Glutamatergic neuron (in vitro differentiated cells): ENCODE measurements at places on chromosomes 13 and 19.
A peak's percentile ranks its signal among the peaks of the same experiment; 100 is the strongest.

GRCh38 chr19:37988758-37989635, 82.0 kb downstream of the SIPA1L3 start:
- peaks cover 9% of the 10 kb centered on the region for H3K27me3 ChIP-seq
- H3K4me3 ChIP-seq, result peak overlapping the region; percentile 21
- H3K4me1 ChIP-seq, result peaks cover 36% of the 10 kb centered on the region
- DNase-seq, result no peak

DNA sequence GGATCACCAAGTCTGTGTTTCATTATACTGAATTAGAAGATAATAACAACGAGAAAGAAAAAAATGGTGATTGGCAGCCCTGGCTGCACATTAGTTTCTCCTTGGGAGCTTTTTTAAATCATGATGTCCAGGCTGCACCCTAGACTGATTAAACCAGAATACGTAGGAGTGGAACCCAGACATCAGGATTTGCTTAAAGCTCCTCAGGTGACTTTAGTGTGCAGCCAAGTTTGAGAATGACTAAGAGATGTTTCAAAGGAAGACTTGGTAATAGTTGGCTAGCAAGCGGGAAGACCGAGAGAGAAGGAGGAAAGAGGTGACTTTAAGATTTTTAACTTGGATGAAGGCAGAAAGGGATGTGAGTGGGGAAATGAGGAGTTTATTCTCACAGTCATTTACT, 71.4 kb upstream of the SERP2 start:
- DNase-seq, result no peak
- no peak overlapping the region for H3K4me3 ChIP-seq

- peaks cover 25% of the 10 kb centered on the region for H3K4me1 ChIP-seq
- H3K36me3 ChIP-seq, result peaks cover 8% of the 10 kb centered on the region
- H3K27me3 ChIP-seq, result peaks cover 2% of the 10 kb centered on the region
- no peak for DNase-seq
- H3K4me3 ChIP-seq, result no peak overlapping the region
- no peak overlapping the region for H3K27ac ChIP-seq
Measured at GRCh38 chr13:24006520-24007248, 109.4 kb upstream of the C1QTNF9B start.

DNA sequence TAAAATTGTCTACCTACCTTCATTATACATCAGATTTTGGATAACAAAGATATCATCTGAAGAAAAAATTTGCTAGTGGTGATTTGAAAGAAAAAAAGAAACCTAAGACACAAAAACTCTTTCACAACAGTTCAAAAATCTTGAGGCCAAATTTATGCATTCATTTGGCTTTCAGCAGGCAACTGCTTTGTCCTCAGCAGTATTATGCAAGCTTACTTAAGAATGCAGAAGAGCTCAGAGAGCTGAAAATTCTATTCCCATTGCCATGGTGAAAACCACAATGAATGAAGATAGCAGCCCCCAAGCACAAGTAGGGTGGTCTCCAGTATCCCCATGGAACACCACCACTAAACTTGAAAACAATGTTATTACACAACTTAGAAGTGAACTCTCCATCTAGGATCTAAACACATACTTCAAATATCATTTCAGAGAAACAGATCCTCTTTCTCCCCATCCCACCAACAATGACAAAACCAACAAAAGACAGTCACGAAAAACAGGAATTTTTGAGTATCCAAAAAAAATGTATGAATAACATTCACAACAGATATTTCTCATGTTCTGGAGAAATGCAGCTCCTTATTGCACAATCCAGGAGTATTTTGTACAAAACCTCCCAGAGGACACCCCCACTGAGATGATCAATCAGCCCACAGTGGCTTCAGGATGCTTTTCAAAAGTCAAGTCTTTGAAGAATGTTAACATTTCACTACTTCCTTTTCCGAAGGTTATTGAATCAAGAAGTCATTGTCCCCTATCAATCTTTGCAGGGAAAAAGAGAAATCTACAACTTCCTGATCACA, 192.7 kb downstream of the LHFPL6 start:
- DNase-seq, result no peak
- no peaks in the 10 kb centered on the region for H3K27me3 ChIP-seq
- no peaks in the 10 kb centered on the region for H3K36me3 ChIP-seq
- H3K27ac ChIP-seq, result no peak overlapping the region
- H3K4me1 ChIP-seq, result peaks cover 4% of the 10 kb centered on the region
- no peak overlapping the region for H3K4me3 ChIP-seq

- no peaks in the 10 kb centered on the region for H3K27me3 ChIP-seq
- H3K4me1 ChIP-seq, result no peaks in the 10 kb centered on the region
- no peak for DNase-seq
- no peak overlapping the region for H3K27ac ChIP-seq
- H3K36me3 ChIP-seq, result no peaks in the 10 kb centered on the region
Measured at GRCh38 chr13:90315061-90315460, 1032.4 kb upstream of the MIR17HG start.

DNA sequence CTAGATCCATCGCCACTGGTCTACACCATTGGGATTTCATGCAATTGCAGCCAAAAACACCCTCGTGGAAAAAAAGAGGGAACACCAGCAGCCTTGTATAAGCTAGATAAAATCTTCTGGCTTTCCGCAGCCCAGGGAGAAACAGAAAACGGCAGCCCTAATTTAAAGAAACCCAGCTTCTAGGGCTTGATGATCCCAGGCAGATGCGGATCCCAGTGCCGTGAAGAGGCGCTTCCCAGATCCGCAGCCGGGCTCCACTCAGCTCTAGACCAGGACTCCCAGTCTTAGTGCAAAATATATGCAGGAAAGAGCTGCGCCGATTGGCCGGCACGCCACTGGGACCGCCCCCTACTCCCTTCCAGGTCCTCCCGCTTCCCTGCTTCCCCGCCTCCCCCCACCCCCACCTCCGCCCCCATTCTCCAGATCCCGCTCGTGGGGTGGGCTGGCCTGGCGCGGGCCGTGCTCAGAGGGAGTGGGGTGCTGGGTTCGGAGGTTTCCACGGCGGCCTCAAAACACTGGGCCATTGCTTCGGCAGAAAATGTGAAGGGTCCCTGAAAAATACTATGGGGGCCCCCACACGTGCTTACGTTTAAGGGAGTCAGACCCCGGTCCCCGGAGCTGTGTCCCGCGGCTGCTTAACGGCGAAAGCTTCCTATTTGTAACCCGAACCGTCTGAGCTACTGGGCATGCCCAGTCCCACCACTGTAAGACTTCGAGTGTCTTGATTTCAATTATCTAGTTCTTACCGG, 63.1 kb downstream of the SERP2 start:
- H3K27me3 ChIP-seq, result peaks cover 11% of the 10 kb centered on the region
- peaks cover 48% of the 10 kb centered on the region for H3K4me1 ChIP-seq
- H3K4me3 ChIP-seq, result peak overlapping the region; percentile 97
- H3K27ac ChIP-seq, result peak overlapping the region; percentile 99

DNA sequence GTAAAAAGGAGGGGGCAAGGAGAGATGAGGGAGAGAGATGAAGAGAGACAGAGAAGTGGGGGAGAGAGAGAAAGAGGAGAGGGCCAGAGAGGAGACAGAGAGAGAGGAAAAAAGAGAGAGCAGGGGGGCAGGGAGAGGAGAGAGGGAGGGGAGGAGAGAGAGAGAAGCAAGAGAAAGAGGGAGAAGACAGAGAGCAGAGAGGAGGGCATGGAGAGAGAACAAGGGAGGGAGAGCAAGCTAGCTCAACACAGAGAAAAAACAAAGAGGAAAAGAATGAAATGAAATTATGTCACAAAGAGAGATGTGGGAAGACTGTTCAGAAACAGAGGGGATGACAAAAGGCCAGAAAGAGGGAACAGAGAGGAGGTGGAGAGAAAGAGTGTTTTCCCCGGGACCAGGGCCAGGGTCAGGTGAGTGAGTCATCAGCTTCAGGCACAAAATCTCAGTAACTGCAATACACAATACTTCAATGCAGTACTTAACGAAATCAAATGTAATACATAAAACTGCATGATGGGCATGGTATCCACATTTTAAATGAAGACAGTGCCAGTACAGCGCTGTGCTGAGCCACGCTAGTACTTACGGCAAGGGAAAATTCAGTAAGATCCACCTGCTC, 4.8 kb downstream of the KLK7 start:
- H3K36me3 ChIP-seq, result no peaks in the 10 kb centered on the region
- no peaks in the 10 kb centered on the region for H3K4me1 ChIP-seq
- no peak overlapping the region for H3K27ac ChIP-seq
- DNase-seq, result no peak
- H3K27me3 ChIP-seq, result peaks cover 14% of the 10 kb centered on the region

DNA sequence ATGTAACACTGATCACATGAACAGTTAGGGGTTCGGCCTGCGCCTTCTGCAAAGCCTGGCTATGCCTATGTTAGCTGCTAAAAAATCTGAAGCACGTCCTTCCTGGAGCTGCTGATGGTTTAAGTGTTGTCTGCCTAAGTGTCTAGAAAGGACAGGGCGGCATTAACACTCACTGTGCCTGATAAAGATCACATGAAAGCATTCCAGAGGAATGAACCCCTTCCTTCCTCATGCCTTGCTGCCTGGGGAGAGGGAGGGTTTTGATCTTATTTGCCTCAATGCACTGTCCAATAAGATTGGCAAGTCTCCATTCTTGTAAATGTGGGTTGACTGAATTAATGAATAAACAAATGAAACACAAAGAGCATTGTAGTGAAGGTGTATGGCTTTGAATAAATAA, 5.2 kb downstream of the DOCK9 start:
- no peak for DNase-seq
- H3K4me3 ChIP-seq, result no peak overlapping the region
- no peak overlapping the region for H3K27ac ChIP-seq
- H3K27me3 ChIP-seq, result peaks cover 2% of the 10 kb centered on the region
- no peaks in the 10 kb centered on the region for H3K4me1 ChIP-seq

DNA sequence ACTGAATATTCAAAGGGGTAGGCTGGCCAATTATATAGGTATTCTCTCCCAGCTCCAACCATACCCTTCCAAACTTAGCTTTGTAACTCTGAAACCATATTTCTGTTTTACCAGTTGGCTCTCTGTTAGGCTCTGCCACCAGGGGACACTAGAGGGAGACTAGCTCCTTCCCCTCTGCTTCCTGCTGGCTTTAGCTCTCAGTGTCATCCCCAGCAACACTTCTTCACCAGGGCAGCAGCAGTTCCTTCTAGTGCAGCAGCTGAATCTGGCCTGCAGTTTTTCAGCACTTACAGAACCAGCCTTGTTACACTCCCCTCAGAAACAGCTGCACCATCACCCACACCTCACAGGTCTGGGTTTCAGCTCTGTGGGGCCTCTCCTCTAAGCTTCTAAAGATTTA, 51.0 kb upstream of the DOCK9 start:
- H3K27ac ChIP-seq, result no peak overlapping the region
- no peaks in the 10 kb centered on the region for H3K36me3 ChIP-seq
- H3K27me3 ChIP-seq, result peaks cover 1% of the 10 kb centered on the region

- H3K27ac ChIP-seq, result no peak within 1 kb of the TSS
- peak; percentile 43 for DNase-seq
- H3K36me3 ChIP-seq, result no peaks in the 10 kb centered on the region
- peaks cover 10% of the 10 kb centered on the region for H3K27me3 ChIP-seq
- H3K4me3 ChIP-seq, result peak within 1 kb of the TSS; percentile 91
Measured at GRCh38 chr19:43504426-43505185, at the start of gene PHLDB3. Gene PHLDB3 (minus strand): TSS chr19:43504746. CDS start chr19:43504118, 628 bp downstream.

DNA sequence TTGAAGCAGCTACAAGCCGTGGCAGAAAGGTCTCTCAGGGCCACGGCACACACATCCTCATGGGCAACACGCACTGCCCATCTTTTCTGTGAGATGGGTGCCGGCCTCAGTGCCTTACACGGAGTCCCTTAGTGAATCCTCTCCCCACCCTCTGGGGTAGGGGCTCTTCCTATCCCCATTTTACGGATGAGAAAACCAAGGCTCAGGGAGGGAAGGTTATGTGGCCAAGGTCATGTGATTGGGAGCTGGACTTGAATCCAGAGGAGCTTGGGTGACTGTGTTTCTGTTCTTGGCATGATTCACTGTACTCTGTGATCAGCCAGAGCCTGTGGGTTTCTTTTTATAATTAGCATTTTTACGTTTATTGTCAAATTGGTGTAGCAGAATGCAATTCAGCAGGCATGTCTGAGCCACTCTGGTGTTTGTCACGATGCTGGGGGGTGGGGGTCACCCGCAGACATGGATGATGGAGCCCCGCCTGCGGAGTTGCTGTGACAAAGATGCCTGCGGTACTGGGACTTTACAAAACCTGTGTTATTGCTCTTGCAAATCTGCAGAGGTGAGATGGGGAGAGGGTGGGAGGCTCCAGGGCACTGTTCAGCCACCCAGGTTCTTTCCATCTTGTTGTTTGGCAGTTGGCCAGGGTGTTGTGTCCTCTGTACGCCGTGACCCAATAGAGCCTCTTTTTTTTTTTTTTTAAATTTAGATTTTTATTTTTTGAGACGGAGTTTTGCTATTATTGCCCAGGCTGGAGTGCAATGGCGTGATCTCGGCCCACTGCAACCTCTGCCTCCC, 4.5 kb downstream of the SCN1B start:
- DNase-seq, result no peak
- H3K27ac ChIP-seq, result no peak overlapping the region
- peaks cover 26% of the 10 kb centered on the region for H3K4me1 ChIP-seq
- peak overlapping the region; percentile 46 for H3K4me3 ChIP-seq
- H3K36me3 ChIP-seq, result no peaks in the 10 kb centered on the region

DNA sequence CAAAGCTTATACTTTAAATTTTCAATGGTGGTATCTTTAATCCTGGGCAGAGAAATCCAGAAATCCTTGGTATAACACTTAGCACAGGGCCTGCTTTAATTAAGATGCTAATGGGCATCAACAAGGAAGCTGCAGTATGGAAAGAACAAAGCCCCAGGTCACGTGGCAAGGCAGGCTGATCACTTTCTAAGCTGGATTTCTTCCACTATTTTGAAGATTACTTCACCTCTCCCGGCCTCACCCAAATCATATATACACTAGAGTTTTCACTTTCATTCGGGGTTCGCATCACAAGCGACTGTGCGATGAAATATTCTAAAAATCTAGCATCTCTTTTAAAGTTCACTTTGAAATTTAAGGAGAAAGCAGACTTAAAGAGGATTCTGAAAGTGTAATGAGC, 71.8 kb downstream of the STARD13 start:
- DNase-seq, result no peak
- no peaks in the 10 kb centered on the region for H3K27me3 ChIP-seq

GRCh38 chr19:55304279-55304978, 20.6 kb downstream of the BRSK1 start:
- H3K4me1 ChIP-seq, result peaks cover 7% of the 10 kb centered on the region
- DNase-seq, result peak; percentile 45
- no peak overlapping the region for H3K27ac ChIP-seq
- no peak overlapping the region for H3K4me3 ChIP-seq

- no peak for DNase-seq
- H3K4me1 ChIP-seq, result peaks cover 1% of the 10 kb centered on the region
Measured at GRCh38 chr19:11299946-11300810, 4.2 kb downstream of the TSPAN16 start.

- no peak overlapping the region for H3K4me3 ChIP-seq
- no peak for DNase-seq
- no peak overlapping the region for H3K27ac ChIP-seq
- H3K27me3 ChIP-seq, result peaks cover 15% of the 10 kb centered on the region
Measured at GRCh38 chr19:7725791-7726190, 6.1 kb downstream of the CLEC4G start.

GRCh38 chr19:46495786-46496099, at the start of gene PNMA8B:
Gene PNMA8B (minus strand): TSS chr19:46495867. CDS start chr19:46495465, 402 bp downstream.
- no peaks in the 10 kb centered on the region for H3K36me3 ChIP-seq
- peak; percentile 97 for DNase-seq
- H3K27me3 ChIP-seq, result peaks cover 28% of the 10 kb centered on the region
- peak within 1 kb of the TSS; percentile 71 for H3K4me3 ChIP-seq
- H3K4me1 ChIP-seq, result peaks cover 7% of the 10 kb centered on the region

- no peak for DNase-seq
- peak overlapping the region; percentile 90 for H3K4me3 ChIP-seq
- no peaks in the 10 kb centered on the region for H3K36me3 ChIP-seq
- peaks cover 14% of the 10 kb centered on the region for H3K27me3 ChIP-seq
- peaks cover 11% of the 10 kb centered on the region for H3K4me1 ChIP-seq
Measured at GRCh38 chr19:58409010-58409790, 751 bp downstream of the ZNF584 start.
